ENCODE measurements at places on chromosomes 6 and 20. TPM values are rescaled to one million over a fixed set of nuclear protein-coding genes. Genes with fewer than 3 reads are reported as not detected.

Gene ABRACL
- 25.9 TPM for total RNA-seq

Gene TINAG
- total RNA-seq: not detected

Gene PPP1R16B
- 2.0 TPM for total RNA-seq

Gene UNC93A
- total RNA-seq: not detected

Gene ELOVL4
- 6.2 TPM for total RNA-seq

Gene POLH
- total RNA-seq: 31.6 TPM

Gene NOX3
- not detected for total RNA-seq
